ENCODE measurements at places on chromosomes 1 and 21.
A peak's percentile ranks its signal among the peaks of the same experiment; 100 is the strongest.

- DNase-seq, result peak; percentile 54
Observed at GRCh38 chr1:181483285-181484195, at the start of gene CACNA1E. TSS of gene CACNA1E (plus strand) at chr1:181483517. CDS start at chr1:181483745, 228 bp downstream.

GRCh38 chr1:29712284-29712651 lies 475.9 kb downstream of the PTPRU start:
- DNase-seq, result no peak

GRCh38 chr1:156898161-156898566 lies 4.6 kb downstream of the PEAR1 start:
- DNase-seq, result no peak

DNA sequence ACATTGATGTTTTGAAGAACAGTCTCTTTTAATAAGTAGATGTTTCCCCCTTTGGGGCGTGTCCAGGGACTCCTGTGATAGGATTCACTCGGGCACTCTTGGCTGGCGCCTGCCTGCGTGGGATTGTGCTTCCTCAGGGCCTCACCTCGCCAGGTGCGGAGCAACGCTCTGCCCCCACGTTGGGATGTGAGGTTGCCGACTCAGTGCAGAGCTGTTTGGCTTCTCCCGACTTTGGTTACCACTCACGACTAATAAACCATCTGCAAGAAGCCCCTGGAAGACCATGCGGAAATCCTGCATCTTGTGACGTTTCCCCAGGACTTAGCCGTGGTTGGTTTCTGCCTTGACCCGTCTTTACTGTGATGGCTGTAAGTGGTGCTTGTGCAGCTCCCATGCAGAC lies 106.4 kb downstream of the PCBP3 start:
- no peak for DNase-seq

- DNase-seq, result no peak
Observed at GRCh38 chr1:78797108-78797781, 147.6 kb downstream of the IFI44 start.

Data from DMS53 (cell line).